ENCODE measurements at places on chromosomes 5 and 9.

- DNase-seq: no peak
These were observed 22.9 kb upstream of the ABCA1 start for GRCh38 chr9:104950838-104951237.

DNA sequence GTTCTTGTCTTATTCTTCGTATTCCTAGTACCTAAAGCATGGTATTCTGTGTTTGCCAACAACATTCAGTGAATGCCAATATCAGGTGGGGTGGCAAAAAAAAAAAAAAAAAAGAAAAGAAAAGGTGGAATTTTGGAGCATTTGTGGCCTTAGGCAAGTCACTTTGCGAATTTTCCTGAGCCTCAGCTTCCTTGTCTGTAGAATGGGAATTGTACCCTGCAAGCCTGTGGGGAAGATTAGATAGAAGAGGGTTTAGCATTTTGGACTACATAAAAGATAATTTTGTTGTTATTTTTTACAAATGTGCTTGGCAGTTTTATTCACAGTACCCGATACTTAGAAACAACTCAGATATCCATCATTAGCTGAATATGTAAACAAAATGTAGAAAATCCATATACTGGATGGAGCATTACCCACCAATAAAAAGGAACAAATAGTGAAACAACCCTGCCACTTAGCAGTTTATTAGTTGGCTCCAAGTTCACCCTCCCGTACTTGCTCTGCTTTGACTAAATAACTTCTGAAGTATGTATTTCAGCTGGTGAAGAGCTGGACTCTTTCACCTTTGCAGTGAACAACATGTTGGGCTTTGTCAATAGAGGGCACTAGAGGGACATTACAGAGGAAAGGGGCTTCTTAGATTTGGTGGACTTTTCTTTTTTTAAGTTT is 13.6 kb downstream of the UBE2D2 start:
- DNase-seq: peak; percentile 23

DNA sequence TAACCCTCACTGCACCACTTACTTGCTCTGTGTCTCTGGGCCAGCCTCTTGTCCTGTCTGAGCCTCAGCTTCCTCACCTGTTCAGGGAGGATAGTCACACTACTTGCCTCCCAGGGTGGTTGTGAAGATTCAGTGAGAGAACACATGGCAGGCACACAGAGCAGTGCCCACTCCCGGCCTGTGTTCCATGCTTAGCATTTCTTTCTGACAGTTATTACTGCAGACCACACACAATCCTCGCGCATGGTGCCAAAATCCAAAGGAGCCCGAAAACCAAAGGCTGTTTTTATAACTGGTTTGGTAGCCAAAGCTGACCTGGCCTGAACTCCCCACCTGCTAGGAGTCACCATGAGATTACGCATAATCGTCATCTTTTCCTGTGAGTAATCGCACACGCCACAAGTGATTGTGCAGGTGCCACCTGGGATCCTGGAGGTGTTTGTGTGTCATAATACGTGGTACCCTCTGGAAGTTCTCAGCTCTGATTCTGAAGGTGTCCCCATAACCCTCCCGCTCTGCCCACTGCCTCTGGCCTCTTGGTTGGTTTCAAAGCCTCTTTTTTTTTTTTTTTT is 84.6 kb upstream of the FBXW11 start:
- DNase-seq: no peak

GRCh38 chr5:151134228-151134627 is 23.4 kb downstream of the ANXA6 start:
- DNase-seq: no peak

GRCh38 chr5:136098176-136098575 is 34.5 kb upstream of the SMAD5 start:
- no peak for DNase-seq

DNA sequence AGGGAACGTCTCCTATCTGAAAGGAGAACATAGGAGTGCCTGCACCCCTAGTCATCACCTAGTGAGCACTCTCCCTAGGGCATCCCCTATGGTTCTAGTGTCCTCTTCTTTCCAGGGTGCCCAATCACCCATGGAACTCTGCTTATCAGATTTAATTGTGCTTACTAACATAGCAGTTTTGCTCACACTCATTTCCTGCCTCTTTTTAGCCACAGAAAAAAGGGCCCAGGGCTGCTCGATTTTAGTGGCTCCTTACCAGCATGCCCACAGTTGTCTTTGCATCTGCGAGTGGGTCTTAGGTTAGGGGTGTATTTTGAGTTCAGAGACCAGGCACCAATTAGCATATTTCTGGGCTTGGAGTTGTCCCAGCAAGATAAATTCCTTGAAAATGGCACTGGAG is 1110.2 kb downstream of the TAF11L14 start:
- no peak for DNase-seq

DNA sequence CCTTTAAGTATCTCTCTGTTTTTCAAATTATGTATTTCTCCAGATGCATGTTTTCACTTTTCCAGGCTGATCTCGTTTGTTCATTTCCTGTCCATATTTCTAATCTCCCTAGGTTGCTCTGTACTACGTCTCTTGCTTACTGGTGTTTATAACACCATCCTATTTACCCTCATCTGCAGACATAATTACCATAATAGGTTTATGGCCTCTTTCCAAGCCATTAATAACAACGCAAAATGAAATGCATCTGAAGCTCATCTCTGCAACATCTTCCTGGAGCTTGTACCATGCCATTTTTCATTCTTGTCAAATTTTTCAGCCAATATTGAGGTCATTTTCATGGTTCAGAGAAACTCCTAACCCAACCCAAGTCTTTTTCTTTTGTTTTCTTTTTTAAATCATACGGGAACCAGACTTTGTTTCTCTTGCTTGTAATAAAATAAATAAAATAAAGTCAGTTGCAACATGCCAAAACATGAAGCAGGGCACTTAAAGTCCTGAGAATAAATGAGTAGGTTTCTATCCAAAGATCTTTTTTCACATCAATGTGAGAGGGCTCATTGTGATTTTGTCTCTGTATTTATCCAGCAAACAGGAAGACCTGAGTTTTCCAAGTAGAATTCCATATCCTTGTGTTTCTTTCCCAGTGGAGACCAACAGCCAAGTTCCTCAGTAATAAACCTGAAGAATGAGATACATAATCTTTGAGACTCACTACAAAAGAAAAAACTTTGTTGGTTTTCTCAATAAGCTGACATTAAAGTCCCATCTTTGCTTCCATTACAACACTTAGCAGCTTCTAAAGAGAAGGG is 37.0 kb downstream of the DPYSL3 start:
- DNase-seq: peak; percentile 64

- DNase-seq: no peak
These were observed 74.1 kb downstream of the NMUR2 start for GRCh38 chr5:152331006-152331405.

Data from SK-N-DZ (cell line).